ENCODE measurements at places on chromosomes 11 and 22. TPM values are rescaled to one million over a fixed set of nuclear protein-coding genes. Genes with fewer than 3 reads are reported as not detected.

GRCh38 chr22:20748082-20748481, 25.8 kb upstream of the SERPIND1 start:
- no peak for DNase-seq

The MRGPRX3 gene
- not detected for total RNA-seq

The XKR3 gene
- not detected for total RNA-seq

DNA sequence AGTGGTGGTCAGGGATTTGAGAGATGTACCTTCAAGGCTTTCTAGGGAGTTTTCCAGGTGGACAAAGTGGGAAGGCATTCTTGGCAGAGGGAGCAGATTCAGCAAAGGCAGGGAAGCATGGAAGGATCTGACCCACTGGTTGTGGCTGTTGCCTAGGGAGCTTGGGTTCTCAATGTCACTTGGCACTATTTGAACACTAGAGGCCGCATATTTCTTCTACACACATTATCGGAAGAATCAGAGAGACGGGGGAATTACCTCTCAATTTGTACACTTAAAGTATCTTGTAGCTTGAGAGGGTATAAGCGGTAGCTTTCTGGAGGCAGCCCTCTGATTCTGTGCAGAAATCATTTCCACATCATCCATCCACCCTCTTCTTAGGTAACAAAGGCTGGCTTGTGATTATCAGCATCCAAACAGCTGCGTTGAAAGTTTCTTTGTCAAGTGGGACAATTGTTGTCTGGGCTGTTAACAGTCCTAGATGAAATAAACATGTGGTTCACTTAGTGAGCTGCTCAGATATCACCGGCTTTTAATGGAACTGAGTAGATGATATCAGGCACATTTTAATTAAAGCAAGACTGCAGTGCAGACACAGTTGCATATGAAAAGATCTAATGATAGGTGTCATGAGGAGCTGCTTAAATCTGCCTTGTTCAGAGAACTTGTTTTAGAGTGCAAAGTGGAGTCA, 2.6 kb downstream of the NELL1 start:
- DNase-seq: no peak

DNA sequence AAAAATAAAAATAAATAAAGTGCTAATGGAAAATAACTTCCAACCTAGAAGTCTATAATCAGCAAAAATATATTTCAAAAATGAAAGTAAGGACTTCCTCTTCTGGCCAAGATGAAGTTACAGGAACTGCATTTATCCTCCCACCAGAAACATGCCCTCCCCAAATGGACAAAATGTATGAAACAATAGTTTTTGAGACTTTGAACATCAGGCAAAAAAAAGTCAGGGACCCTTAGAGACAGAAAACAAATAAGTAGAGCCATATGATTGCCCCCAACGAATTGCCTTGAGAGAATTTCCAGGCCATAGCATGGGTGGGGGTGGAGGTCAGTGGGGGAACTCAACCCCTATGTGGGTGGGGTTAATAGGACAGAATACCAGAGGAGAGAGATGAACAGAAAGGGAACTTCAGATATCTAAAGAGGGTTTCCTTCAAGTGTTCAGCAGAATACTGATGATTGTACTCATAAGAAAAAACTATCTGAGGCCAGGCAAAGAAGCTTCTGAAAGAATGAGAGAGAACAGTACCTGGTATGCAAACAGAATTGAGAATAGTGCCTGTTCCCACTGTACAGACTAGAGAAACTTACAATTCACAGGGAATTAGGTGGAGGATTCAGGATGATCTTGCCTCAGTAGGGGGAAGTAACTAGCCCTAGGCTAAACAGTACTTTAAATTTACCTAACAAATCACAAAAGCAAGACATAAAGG, 26.6 kb upstream of the IL10RA start:
- no peak for DNase-seq

All from activated T-helper 1 cell treated with anti-CD3 and anti-CD28 coated beads, Interleukin-12 subunit alpha, Interleukin-12 subunit beta, Interleukin-2, Interleukin-4 antibody, amounts not matched to agents 30 ng/mL and 10 ng/mL and 1 ng/mL, durations not matched to agents 14 hours and 24 hours and 36 hours (primary cell).